ENCODE measurements at places on chromosomes 5 and 9.

- DNase-seq = no peak
Measured at GRCh38 chr9:114919611-114920010, 10.8 kb downstream of the TNFSF8 start.

GRCh38 chr5:36301858-36302603, at the start of gene RANBP3L:
Gene RANBP3L (minus strand): TSS chr5:36301902. CDS start chr5:36301416, 486 bp downstream.
- DNase-seq = no peak

- no peak for DNase-seq
Measured at GRCh38 chr9:81669041-81669651, 20.2 kb downstream of the TLE1 start.

- no peak for DNase-seq
Measured at GRCh38 chr5:16061163-16061562, 118.4 kb downstream of the MARCHF11 start.

- no peak for DNase-seq
Measured at GRCh38 chr9:125172031-125172755, 17.4 kb downstream of the PPP6C start.

- no peak for DNase-seq
Measured at GRCh38 chr9:37961351-37961750, 57.4 kb upstream of the SLC25A51 start.

- DNase-seq = peak; percentile 18
Measured at GRCh38 chr5:137453483-137454080, 45.5 kb downstream of the SPOCK1 start.
